ENCODE measurements at places on chromosomes 16 and 17.

DNA sequence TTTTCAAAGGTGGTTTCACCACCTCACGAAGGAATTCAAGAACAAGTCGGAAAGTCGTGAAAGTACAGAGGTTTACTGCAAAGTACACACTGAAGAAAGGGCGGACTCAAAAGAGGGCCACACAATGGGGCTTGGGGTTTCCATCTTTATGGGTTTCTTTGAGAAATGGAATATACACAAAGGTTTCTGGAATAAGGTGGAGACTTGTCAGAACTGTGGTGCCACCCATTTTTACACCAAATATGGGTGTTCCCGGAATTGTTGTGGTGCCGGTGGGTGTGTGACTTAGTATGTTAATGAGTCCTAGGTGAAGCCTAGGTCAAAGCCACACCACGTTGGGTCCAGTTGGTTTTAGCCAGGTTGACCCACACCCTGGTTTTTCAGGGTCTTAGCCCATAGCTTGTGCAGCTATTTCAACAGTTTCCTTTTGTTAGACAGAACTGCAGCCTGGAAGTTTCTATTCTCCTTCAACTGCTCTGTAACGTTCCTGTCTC lies 567 bp upstream of the GCSH start:
- no peak for DNase-seq

DNA sequence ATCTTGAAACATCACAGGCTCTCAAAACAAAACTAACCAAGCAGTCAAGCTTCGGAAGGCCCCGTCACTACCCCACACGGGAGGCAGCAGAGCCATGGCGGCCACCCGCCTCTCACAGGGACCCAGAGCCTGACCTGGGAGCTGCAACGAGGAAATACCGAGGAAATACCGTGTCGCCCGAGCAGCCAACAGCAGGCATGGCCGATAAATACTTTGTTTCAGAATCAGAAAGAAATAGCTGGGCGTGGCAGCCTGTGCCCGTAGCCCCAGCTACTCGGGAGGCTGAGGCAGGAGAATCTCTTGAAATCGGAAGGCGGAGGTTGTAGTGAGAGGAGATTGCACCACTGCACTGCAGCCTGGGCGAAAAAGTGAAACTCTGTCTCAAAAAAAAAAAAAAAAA lies 6.9 kb downstream of the LMF1 start:
- DNase-seq = no peak

DNA sequence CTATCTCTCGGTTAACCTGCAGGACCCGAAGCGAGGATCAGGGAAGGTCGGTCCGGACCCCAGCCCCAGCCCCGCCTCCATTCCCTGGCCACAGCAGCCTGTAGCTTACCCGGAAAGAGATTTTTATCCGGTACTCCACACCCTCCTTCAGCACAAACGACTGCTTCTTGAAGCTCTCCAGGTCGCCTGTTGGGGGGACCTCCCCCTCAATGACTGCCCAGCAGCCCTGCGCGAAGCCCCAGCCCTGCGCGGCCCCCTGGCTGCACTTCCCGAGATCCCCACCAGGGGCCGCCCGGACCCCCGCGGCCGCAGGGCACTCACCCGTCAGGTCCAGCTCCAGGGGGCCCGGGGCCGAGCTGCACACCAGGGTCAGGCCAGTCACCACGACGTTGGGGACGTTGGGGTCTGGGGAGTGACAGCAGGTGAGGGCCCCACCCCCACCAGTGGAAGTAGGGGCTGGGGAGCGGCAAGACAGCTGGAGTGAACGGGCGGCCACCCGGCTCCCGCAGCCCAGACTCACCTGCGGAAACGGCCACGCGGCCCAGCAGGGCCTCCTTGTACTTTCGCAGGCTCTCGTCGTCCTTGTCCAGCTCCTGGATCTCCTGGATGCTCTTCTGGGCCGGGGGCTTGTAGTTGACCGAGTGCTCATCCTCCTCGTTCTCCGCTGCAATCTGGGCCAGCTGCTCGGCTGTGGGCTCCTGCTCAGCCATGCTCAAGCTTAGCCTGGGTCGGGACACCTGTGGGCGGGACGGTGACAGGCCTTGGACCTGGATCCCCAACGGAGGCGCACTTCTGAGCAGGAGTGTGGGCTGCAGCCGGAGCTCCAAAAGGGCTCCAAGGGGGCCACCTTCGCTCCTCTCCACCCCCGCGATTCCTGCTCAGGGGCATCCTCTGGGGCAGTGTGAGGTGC lies 1.7 kb downstream of the ARHGDIA start:
- peak; percentile 11 for DNase-seq

DNA sequence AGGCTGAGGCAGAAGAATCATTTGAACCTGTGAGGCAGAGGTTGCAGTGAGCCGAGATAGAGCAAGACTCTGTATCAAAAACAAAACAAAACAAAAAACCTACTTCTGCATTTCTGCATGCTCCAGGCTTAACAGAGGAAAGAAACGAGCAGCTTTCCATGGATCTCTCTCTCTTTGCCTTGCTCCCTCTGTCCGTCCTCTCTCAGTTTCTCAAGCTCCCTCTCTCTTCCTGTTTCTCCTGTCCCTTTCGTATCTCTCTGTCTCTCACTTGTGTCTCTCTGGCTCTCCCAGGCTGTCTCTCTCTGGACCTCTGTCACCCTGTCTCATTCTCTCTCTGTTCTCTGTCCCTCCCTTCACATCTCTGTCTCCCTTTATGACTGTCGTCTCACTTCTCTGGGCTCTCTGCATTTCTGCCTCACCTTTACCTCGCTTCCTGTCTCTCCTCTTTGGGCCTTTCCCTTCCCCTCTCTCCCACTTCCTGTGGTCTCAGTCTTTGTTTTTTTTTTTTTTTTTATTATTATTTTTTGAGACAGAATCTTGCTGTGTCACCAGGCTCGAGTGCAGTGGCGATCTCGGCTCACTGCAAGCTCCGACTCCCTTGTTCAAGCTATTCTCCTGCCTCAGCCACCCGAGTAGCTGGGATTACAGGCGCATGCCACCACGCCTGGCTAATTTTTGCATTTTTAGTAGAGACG lies 4.1 kb upstream of the PITPNA start:
- peak; percentile 23 for DNase-seq

Measured in inflammatory macrophage (primary cell).